AG09319 (cell line): ENCODE measurements at places on chromosomes 4 and X.

DNA sequence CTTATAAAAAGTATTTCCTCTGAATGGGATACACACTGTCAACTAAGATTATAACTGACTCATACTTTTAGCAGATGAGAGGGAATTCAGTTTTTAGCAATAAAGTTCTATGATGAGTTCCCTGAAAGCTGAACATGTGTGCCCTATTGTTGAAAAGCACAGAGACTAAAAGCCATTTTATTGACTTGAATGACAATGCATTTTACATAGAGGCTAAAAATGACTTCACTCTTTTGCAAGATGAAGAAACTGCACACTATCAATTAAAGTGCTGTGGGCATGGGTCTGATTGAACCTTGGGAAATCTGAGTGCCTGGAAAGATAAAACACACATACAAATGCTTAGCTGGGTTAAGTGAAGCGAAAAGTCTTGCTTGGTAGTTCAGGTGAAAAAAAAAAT, 633.4 kb downstream of the PDHA2 start:
- DNase-seq = no peak

GRCh38 chrX:123807835-123808416, 51.9 kb upstream of the XIAP start:
- DNase-seq = no peak

- DNase-seq = no peak
Measured at GRCh38 chr4:17687237-17687857, 72.9 kb downstream of the MED28 start.

- no peak for DNase-seq
Measured at GRCh38 chrX:107204068-107204605, 2.1 kb downstream of the NUP62CL start.

DNA sequence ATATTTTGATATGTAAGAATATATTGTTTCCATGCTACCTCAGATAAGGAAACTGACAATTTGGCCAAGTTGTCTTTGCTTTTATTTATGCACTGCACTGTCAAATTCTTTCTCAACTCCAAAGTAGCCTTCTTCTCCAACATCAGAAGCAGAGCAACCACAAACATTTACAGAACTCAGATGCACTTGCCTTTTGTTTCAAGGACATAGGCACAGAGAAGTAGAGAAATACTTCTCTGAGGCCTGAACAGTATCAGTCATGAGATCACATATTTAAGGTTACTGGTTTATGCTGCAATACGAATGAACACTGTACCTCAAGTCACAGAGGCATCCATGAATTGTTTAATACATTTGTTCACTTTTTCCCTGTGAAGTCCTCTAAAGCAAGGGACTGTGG, 606.1 kb upstream of the SLIT2 start:
- no peak for DNase-seq

DNA sequence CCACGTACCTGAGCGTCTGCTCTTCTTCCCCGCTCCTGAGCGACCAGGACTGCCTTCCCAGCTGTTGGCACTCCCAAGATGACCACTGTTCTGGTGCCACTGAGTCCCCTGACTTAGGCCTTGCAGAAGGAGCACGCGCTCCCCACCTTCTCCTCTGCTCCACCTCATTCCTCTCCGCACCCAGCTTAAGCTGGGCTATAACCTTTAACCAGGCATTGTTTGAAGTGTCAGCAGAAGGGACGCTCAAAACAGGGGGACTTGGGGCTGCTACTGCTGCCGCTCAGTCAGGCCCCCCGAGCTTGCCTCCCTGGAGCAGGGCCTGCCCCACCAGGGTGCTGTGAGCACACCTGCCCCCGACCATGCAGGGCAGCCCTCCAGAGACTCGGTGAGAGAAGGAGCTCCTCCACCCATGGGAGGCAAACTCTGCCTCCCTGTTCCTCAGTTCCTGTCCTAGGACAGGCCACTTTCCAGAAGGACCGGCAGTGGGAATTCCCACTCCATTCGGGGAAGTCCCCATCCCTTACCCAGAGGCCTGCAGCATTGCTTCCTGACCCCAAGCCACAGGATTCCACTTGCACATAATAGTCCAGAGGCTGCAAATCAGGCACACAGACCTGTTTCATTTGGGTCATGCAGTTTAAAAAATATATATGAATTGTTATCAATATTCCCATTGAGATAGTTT, 99.7 kb upstream of the ENPP6 start:
- DNase-seq = no peak

- DNase-seq = no peak
Measured at GRCh38 chrX:114017086-114017485, 566.8 kb upstream of the HTR2C start.

GRCh38 chr4:119300101-119300978, 21.6 kb downstream of the FABP2 start:
- DNase-seq = peak; percentile 77

- no peak for DNase-seq
Measured at GRCh38 chrX:30795981-30796958, 92.8 kb downstream of the TAB3 start.

DNA sequence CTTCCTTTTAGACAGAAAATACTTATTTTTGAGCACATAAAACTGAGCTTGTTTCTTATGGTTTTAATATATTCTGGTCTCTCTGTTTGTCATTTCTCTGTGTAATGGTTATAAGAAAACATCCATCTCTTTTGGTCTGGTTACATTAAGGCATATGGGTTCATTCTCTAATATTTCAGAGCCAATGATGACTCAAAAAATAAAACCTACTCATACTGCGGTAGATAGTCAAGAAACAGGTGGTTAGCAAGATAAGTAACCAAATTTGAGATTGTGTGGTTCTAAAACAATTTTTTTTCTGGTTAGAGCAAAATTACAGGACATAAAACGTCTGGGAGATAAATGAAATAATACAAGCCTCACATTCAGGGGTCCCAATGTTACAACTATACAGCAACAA, 654.5 kb downstream of the STIM2 start:
- no peak for DNase-seq

- DNase-seq = no peak
Measured at GRCh38 chr4:108351791-108352190, 183.1 kb upstream of the LEF1 start.

GRCh38 chr4:25283948-25284347, 28.6 kb upstream of the ZCCHC4 start:
- DNase-seq = no peak

- DNase-seq = no peak
Measured at GRCh38 chrX:108036298-108036973, 8.4 kb upstream of the VSIG1 start.

DNA sequence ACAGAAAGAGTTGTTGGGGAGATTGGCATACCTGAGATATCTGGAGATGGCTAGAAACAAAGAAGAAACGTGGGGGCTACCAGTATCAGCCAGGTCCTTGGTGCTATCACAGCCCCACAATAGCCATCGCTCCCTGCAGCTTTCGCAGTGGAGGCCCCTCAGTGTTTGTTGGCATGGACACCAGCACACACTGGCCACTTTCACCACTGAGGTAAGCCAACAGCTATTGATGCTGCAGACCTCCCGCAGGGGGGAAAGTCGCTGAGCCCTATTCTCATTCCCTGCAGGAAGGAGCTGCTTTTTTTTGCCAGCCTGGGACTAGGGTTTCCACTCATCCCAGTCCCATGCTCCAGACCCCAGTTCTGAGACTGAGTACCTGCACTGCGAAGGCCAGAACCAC, 879.2 kb upstream of the IGFBP7 start:
- DNase-seq = no peak

DNA sequence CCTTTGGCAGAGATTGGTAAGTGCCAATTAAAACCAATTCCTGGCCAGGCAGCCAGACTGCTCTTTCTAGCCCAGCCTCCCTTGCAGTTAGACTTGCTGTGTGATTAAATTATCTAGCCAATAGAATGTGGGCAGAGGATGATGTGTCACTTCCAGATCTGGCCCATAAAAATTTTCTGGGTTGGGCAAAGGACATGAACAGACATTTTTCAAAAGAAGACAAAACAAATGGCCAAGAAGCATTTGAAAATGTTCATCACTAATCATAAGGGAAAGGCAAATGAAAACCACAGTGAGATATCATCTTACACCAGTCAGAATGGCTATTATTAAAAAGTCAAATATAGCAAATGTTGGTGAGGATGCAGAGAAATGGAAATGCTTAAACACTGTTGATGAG, 71.4 kb upstream of the STIM2 start:
- no peak for DNase-seq

- DNase-seq = no peak
Measured at GRCh38 chr4:123546573-123547060, 150.0 kb downstream of the SPRY1 start.

GRCh38 chrX:38371641-38372040, 19.2 kb downstream of the OTC start:
- DNase-seq = no peak

DNA sequence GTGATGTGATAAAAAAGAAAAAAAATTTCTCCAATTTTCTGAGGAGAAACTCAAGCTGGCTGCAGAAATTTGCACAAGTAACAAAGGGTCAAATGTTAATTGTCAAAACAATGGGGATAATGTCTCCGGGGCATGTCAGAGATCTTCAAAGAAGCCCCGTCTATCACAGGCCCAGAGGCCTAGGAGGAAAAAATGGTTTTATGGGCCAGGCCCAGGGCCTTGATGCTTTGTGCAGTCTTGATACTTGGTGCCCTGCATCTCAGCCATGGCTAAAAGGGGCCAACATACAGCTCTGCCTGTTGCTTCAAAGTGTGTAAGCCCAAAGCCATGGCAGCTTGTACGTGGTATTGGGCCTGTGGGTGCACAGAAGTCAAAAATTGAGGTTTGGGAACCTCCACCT, 961.0 kb downstream of the FAM133A start:
- no peak for DNase-seq

DNA sequence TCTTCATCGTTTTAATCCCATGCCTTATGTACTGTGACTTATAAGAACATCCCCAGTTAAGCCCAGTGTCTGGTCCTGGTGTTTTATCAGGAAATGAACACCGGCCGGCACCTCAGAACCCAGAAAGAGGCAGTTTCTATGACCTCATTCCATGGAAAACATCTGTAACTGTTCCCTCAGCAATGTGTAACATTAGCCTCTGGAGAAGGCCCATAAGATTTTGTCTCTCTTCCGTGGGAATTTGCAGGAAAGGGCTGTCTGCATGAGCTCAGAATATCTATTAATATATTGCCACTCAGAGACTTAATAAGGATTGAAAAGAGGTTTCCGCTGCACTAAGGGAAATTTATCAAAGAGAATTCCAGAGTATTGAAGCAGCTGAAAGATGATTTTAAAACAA, 3.1 kb upstream of the TCEANC start:
- no peak for DNase-seq

- no peak for DNase-seq
Measured at GRCh38 chr4:170853422-170854021, 763.8 kb upstream of the AADAT start.

- no peak for DNase-seq
Measured at GRCh38 chr4:141647966-141648365, 11.6 kb downstream of the IL15 start.

DNA sequence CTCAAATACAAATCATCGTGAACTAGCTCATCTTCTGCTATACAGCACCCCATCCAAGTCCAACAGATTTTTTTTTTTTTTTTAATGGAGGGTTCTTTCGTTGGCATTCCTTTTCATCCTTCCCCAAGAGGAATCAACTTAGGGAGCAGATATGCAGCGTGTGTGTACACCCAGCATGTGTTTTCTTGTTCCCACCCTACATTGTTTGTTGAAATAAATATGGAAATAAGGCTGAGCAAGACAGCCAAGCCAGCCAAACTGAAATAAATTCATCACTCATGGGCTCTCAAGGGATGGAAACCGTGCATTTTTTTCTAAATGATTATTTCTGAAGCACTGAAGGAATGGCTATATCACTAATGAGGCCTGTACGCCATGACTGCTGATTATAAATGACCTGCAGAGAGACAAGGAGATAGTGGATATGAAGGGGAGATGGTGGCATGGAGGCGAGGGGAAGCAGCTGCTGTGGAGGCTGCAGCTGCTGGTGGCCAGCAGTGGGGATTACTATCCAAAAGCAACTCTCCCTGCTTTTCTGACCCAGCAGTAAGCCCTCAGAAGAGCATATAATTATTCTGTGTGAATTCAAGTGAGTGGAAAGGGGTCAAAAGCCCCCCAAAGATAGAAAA, 173.9 kb downstream of the MGST2 start:
- no peak for DNase-seq

- DNase-seq = no peak
Measured at GRCh38 chrX:50206753-50207152, 2.2 kb downstream of the CCNB3 start.

DNA sequence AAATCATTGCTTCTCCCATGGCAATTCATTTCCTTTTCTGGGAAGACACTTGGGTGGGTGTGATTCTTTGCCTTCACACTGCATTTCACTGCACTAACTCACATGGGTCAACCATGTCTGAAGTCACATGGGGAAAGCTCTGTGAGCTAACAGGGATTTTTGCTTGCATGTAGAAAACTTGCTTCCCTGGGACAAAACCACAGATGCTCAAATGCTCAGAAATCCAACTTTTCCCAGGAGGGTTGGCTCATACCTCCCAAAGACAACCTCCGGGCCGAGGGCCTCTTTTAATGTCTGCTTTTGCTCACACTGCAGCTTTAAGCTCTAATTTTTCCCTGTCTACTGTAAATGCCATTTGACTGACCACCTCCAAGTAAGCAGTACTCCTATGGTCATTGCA, 1695.2 kb downstream of the STIM2 start:
- DNase-seq = no peak

DNA sequence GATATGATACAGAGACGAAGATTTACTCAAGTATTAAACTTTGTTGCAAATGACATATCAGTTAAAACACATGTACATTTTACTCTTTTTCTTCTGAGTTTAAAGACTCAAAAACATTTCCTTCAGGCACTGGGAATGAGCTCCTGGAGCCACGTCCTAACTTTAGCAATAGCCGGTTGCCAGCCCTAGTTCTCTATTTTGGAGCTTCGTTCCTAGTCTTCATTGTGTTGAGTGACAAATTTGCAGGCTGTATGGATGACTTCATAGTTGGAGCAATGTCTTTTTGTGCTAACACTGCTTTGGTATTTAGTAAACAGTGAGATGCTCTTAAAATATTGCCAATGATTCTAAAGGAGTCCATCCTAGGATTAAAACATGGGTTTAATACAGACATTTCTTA, 190.9 kb downstream of the FAT4 start:
- no peak for DNase-seq

DNA sequence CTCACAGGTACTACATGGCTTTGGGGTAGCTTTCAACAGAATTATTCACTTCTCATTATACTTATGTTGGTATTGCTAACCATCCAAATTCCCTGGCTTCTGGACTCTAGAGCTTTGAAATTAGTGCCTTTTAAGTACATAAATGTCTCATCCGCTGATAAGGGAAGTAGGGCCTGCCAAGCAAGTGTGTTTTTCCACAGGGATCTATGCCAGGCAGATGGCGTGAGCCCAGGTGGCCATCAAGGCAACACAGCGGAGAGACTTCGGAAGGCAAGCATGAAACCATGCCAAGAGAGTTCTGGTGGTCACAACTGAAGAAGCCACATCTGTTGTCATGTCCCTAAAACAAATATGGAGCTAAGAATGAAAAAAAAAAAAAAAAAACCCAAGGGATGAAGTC, 503.1 kb upstream of the LCORL start:
- no peak for DNase-seq

- DNase-seq = no peak
Measured at GRCh38 chrX:100445593-100445992, 35.5 kb upstream of the PCDH19 start.
